Activated T-cell treated with anti-CD3 and anti-CD28 coated beads, Interleukin-2, amount 50 U/mL, for 1 hour (primary cell): ENCODE measurements at places on chromosomes 1 and 21.
A peak's percentile ranks its signal among the peaks of the same experiment; 100 is the strongest.

- no peak for DNase-seq
These were observed 150.5 kb downstream of the LYPLAL1 start for GRCh38 chr1:219324171-219324570.

GRCh38 chr1:76635784-76636183 lies 231.5 kb upstream of the ST6GALNAC5 start:
- DNase-seq, result no peak

- no peak for DNase-seq
These were observed 4.6 kb downstream of the CSDE1 start for GRCh38 chr1:114753143-114753542.

GRCh38 chr1:193069748-193070385 lies 10.5 kb downstream of the RO60 start:
- DNase-seq, result no peak

GRCh38 chr1:13498553-13498952 lies 15.2 kb downstream of the LRRC38 start:
- DNase-seq, result no peak

DNA sequence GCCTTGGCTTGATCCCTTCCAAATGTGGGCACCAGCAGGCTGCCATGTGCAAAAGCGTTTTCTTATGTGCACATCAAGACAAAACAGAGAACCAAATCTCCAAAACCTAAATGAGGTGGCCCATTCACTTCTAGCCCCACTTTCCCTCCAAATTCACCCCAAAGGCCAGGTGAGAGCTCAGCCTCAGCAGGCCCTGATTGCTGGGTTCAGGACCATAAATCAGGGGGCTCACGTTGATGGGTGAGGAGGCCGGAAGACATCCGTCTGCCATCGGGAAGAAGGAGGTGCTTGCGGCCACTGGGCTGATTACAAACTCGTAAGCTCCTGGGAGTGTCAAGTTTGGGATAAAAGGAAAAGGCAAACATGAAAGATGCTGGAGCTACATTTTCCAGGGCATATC lies 86.7 kb upstream of the CLDN14 start:
- no peak for DNase-seq

DNA sequence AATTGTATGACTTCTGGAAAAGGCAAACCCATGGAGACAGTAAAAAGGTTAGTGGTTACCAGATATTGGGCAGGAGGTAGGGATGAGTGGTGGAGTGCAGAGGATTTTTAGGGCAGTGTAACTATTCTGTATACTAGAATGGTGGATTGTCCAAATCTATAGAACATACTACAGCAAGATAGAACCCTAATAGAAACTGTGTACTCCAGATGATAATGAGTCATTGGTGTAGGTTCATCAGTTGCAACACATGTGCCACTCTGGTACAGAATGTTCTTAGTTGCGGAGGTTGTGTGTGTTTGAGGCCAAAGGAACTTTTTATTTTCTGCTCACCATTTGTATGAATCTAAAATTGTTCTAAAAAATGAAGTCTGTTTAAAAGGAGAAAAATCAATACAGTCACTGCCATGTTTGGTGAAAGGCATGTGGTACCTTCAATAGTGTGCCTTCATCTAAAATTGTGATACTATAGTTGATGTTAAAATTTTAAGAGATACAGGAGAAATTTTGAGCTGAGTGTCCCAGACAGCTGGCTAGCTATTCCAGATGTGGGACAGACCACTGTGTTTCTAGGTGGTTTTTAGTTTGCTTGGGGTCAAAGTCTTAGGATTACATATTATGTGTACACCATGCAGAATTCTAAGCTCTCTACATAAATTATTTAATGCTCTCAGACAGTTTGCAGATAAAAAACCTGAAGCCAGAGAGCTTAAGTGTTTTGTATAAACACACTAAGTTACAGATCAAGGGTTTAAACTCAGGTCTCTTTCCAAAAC lies 150.5 kb downstream of the RPS6KC1 start:
- DNase-seq, result no peak

DNA sequence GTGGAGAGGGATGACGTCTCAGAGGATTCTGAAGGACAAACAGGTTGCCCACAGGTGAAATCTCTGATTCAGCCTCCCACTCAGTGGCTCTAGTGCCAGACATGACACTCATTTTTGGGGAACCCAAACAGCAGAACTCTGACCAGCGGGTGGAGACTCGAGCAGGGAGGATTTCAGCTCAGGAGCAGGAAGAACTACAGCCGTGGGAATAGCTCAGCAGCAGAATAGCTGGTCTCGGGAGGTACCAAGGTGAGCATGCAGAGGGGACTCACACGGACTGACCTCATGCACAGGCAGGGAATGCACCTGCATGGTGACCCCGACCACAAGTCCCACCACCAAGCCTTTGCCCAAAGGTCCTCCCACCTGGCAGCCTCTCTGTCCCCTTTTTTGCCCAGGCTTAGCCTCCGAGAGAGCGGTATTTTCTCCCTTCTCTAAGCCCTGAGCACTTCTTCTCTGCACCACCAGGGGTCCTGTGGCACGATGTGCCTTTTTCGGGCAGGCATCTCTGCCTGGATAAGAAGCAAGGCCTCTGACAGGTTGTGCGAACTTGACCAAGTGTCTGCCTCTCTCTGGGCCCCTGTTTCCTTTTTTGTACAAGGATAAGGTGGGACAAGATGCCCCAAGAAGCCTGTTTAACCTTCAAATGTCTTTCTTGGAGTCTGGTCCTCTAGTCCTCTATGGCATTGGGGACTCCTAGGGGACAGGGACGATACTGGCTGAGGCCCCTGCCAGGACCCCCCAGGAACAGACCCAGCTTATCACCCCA lies 8.8 kb upstream of the FGR start:
- peak; percentile 74 for DNase-seq

GRCh38 chr1:8914466-8914865 lies 31.2 kb upstream of the CA6 start:
- no peak for DNase-seq

DNA sequence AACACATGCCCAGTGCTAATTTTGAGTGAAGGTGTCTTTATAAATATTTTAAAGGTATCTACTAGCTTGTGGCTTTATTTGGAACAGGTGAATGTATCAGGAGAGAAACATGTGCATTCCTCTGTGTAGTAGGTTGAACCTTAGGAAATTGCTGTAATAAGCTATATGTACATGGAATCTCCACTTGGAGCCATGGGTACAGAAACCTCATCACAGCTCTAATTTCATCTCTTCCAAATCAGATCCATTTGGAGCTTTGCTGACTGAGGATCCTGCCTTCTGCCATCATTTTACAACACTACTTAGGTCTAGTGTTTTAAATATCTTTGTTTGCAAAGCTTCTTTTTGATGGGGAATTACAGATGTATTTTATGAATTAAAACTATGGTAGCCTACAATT lies 2.1 kb downstream of the KCNK2 start:
- no peak for DNase-seq

DNA sequence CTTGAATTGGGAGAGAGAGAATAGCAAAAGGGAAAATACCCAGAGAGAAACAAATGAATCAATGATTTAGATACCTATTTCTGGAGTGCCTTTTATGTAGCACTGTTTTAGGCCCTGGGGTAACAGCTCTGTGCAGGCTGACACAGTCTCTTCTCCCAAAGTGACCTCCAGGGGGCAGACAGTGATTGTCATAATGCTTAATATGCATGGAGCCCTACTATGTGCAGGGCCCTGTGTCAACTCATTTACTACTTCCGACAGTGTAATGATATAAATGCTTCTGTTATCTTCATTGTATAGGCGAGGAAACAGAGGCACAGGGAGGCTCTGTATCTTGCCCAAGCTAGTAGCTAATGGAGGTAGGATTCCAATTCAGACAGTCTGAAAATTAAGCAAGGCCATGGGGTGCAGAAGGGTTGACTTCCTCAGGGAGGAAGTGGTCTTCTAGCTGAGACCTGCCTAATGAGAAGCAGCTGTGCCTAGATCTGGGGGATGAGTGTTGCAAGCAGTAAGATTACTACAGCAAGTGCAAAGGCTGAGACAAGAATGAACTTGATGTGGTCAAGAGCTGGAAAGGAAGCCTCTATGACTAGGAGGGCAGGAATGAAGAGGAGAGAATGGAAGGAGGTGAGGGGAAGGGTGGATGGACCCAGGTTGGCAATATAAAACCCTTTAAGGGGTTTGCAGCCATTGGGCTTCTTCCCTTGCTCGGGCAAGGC lies 16.2 kb upstream of the SERINC2 start:
- DNase-seq, result no peak

DNA sequence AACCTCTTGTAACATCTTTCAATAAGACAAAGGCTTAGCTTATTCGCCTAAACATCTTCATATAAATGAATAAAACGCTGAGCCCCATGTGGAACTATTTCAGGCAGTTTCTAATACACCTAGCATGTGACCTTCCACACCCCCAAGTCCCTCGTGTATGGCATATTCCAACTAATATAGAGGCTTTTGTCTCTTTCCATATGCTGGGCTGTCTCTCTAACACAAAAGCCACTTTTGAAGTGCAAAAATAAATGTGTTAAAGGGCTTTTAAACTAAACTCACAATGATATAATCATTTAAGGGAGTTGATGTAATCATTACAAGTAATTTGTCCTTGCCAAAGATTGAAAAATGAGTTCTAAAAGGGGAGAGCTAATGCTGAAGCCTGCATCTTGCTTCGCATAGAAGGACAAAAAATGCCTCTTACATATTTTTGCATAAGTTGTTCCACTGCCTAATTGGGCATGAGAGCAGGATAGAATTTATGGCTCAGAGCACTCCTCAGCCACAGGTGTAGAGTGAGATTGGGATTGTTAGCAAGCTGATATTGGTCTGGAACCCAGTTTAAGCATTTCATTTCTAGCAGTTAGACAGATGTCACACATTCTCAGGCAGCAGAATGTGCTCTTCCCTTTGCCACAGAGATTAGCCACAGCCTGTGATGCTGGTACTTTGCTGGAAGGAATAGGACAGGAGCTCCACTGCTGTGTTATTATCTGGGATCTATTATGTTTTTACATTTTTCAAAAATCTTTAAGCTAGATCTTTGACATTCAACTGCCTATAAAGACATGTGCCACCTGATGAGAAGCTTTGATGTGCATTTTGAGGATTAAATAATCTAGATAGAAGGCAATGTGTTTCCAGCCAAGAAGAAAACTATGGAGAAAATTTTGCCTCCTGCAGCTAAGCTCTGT lies 1044.4 kb downstream of the ADGRL2 start:
- no peak for DNase-seq

DNA sequence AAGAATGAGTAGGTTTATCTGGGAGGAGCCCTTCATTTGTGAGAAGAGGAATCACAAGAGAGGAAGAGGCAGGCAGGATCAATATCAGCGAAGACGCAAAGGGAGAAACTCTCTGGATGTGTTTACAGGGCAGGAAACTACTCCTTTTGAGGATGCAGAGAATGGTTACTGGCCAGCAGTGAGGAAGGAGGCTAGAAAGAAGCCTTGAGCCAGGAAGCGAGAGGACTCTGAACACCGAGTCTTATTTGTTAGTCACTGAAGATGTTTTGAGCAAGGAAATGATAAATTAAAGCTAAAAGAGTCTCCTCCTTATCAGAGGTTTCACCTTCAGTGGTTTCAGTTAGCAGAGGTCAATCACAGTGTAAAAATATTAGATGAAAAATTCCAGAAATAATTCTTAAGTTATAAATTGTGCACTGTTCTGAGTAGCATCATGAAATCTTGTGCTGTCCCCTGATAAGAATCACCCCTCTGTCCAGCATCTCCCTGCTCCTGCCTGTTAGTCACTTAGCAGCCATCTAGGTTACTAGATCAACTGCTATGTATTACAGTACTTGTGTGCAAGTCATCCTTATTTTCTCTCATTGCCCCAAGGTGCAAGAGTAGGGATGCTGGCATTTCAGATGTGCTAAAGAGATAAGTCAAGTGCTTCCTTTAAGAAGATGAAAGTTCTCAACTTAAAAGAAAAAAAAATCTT lies 43.5 kb downstream of the WLS start:
- DNase-seq, result no peak

DNA sequence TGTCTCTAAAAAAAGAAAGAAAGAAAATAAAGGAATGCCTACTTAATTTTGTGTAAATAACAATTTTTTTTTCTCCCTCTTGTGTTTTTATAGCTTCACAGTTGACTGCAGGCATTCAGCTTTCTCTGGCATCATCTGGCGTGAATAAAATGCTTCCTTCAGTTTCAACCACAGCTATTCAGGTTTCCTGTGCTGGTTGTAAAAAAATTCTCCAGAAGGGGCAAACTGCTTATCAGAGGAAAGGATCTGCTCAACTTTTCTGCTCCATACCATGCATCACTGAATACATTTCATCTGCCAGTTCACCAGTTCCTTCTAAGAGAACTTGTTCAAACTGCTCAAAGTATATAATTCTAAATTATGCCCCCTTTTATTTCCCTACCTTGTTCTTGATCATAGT lies 18.0 kb downstream of the ZMYM1 start:
- no peak for DNase-seq

GRCh38 chr1:82759035-82759434 lies 958.3 kb downstream of the ADGRL2 start:
- DNase-seq, result no peak

GRCh38 chr1:83086346-83086745 lies 912.6 kb downstream of the TTLL7 start:
- DNase-seq, result no peak

DNA sequence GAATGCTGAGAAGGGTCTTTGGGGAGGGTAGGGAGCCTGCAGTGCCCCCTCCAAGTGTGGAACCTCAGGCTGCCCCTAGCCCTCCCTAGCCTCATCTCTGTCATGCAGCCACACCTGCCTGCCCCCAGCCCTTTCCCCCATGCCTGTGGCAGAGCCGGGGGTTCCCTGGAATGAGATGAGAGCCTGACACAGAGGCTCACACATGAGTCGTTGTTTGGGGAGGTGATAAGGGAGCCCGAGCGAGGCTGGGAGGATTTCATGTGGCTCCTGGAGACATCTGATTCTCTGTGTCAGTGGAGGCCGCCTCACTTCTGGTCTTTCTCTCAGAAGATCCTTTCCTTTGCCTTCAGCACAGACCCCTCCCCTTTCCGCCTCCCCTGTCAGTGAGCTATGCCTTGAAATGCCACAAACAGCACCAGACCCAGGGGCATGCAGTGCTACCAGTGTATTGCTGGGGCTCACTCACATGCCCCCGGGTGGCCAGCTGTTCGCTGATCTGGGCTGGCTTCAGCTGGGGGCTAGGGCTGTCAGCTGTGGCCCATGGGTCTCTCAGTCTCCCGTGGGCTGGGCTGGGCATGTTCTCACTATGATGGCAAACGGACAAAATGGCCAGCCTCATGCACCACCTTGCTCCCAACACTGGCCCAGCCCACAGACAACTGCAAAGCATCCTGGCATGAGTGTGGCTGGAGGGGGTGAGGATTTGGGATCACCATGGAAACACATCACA lies 102.6 kb downstream of the AJAP1 start:
- DNase-seq, result no peak
